Cerebellar nuclear complex (tissue), 1 donor: ENCODE measurements at places on chromosomes 12 and 14.

GRCh38 chr12:72349491-72349890 is 77.3 kb downstream of the TRHDE start:
- DNase-seq, result no peak

- no peak for DNase-seq
These were observed 12.7 kb upstream of the HNF1A start for GRCh38 chr12:120965534-120966091.

GRCh38 chr12:67427336-67427735 is 158.2 kb downstream of the CAND1 start:
- no peak for DNase-seq

GRCh38 chr12:93317227-93317626 is 60.5 kb upstream of the NUDT4 start:
- DNase-seq, result no peak

DNA sequence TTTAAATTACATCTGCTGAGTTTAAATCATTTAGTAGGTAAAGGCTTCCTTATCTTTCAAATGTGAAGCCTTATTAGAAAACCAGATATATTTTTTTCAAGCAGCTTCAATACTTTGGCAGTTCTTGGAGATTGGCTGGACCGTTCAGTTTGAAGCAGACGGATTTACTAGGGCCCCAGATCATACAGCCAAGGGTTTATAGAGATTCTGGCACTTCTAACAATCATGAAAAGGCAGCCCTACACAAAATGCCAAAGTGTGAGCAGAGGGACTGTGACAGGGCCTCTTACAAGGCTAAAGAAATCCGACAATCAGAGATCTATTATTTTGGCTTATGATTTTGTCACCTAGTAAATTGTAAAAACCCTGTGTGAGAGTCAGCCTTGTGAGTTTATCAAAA is 162.8 kb upstream of the SLC38A2 start:
- no peak for DNase-seq

GRCh38 chr12:41189395-41190251 is 1.5 kb downstream of the PDZRN4 start:
- no peak for DNase-seq

DNA sequence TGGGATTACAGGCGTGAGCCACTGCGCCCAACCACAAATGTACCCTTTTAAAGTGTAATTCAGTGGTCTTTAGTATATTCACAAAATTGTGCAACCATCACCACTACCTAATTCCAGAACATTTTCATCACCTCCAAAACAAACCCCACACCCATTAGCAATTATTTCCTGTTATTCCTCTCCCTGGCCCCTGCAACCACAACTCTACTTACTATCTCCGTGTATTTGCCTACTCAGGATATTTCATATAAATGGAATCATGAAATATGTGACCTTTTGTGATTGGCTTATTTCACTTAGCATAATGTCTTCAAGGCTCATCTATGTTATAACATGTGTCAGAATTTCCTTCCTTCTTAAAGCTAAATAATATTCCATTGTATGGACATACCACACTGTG is 16.0 kb upstream of the AQP2 start:
- DNase-seq, result no peak

DNA sequence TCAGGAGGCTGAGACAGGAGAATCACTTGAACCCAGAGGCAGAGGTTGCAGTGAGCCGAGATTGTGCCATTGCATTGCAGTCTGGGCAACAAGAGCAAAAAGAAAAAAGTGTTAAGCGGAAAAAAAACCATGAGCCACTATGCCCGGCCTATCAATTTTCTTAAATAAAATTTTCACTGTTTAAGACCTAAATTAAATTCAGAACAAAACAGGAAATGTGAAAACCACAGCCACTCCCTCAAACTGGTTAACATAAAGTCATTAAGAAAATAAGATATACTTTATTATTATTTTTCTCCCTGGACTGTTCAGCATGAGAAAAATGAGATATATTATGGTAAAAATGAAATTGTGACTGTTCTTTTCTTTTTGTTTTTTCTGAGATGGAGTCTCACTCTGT is 44.6 kb upstream of the GCH1 start:
- no peak for DNase-seq

- no peak for DNase-seq
These were observed 84.6 kb upstream of the CPSF6 start for GRCh38 chr12:69154585-69155363.

GRCh38 chr12:19382111-19382526 is 57.2 kb upstream of the AEBP2 start:
- DNase-seq, result no peak
